ENCODE measurements at places on chromosomes 2 and 18. TPM values are rescaled to one million over a fixed set of nuclear protein-coding genes. Genes with fewer than 3 reads are reported as not detected.

AGXT gene
- total RNA-seq, result not detected

SULT1C4 gene
- total RNA-seq, result 2.1 TPM

CNGA3 gene
- not detected for total RNA-seq

ABCB11 gene
- not detected for total RNA-seq

PSTPIP2 gene
- 1.3 TPM for total RNA-seq

SP140L gene
- total RNA-seq, result 1.7 TPM

TMEM198 gene
- 25.6 TPM for total RNA-seq

GRCh38 chr2:96602330-96602823 lies 35.7 kb downstream of the KANSL3 start:
- H3K27me3 ChIP-seq, result no peaks in the 10 kb centered on the region
- peaks cover 50% of the 10 kb centered on the region for H3K36me3 ChIP-seq
- no peaks in the 10 kb centered on the region for H3K4me1 ChIP-seq

GRCh38 chr2:138059487-138060300 lies 95.4 kb downstream of the HNMT start:
- no peak overlapping the region for H3K4me3 ChIP-seq
- no peak for DNase-seq
- no peaks in the 10 kb centered on the region for H3K36me3 ChIP-seq
- H3K4me1 ChIP-seq, result no peaks in the 10 kb centered on the region
- no peaks in the 10 kb centered on the region for H3K27me3 ChIP-seq
- no peak overlapping the region for H3K27ac ChIP-seq

DNA sequence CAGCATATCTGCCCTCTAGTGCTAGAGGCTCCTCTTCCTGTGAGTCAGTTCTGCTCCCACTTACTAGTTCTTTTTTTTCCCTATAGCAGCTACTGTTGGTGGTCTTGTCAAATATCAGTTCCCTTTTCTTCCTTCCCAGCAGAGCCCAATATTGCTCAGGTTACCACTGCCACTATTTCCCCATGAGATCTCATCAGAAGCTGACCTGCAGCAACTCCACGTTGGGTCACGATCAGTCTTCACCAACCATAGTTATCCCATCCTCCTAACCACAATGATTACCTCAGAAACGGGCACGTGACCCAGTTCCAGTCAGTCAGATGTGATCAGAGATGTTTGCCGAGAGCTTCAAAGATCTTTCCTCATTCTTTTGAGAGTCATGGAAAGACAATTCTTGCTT lies 59.7 kb upstream of the CAPN13 start:
- no peaks in the 10 kb centered on the region for H3K27me3 ChIP-seq
- H3K27ac ChIP-seq, result no peak overlapping the region
- no peak for DNase-seq

DNA sequence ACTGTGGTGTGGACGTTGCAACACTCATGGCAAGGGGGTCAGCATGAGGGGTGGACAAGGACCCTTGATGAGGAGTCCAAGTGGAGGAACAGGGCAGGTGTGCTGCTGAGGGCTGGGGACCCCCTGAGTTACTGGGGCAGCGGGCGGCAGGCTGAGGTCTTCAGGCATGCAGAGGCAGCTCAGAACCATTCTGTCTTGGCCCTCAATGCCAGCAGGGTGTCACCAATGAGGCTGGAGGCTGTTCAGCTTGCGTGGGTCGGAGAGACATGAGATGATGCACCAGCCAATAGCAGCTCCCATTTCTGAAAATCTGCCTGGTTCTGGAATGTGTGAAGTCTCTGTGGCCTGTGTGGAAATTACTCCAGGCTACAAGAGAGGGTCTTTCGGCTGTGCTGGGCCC lies 105.4 kb downstream of the INHBB start:
- no peaks in the 10 kb centered on the region for H3K27me3 ChIP-seq
- no peak for DNase-seq
- H3K4me3 ChIP-seq, result no peak overlapping the region
- H3K4me1 ChIP-seq, result no peaks in the 10 kb centered on the region
- no peaks in the 10 kb centered on the region for H3K36me3 ChIP-seq
- H3K27ac ChIP-seq, result no peak overlapping the region

GRCh38 chr18:46716827-46717226 lies 40.0 kb downstream of the ST8SIA5 start:
- H3K36me3 ChIP-seq, result no peaks in the 10 kb centered on the region
- DNase-seq, result no peak
- H3K4me1 ChIP-seq, result no peaks in the 10 kb centered on the region
- H3K27me3 ChIP-seq, result no peaks in the 10 kb centered on the region

DNA sequence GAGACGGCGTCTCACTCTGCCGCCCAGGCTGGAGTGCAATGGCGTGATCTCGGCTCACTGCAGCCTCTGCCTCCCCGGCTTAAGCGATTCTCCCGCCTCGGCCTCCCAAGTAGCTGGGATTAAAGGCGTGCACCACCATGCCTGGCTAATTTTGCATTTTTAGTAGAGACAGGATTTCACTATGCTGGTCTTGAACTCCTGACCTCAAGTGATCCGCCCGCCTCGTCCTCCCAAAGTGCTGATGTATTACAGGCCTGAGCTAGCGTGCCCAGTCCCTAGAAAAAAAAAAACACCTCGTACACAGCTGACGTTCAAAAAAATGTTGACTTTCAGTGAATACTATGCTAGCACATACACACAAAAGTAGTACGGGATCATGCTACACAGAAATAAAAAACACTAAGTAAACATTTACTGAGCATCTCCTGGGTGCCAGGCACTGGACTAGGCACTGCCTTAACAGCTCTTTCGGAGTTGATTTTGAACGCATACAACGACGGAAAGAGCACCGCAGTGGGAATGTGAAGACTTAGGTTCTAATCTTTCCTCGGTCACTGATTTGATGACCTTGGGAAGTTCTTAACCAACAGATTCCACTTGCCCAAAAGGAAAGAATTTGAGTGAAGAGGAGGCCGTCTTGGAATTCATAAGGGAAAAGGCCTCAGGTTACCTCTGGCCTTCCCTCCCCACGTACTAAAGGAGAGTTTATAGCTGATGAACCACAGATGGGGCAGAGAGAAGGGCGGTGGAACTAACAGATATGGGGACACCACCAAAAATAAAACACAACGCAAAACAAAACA lies 1.1 kb downstream of the DNAJC27 start:
- no peaks in the 10 kb centered on the region for H3K27me3 ChIP-seq
- H3K4me1 ChIP-seq, result no peaks in the 10 kb centered on the region
- no peaks in the 10 kb centered on the region for H3K36me3 ChIP-seq
- peak; percentile 41 for DNase-seq
- peak overlapping the region; percentile 93 for H3K27ac ChIP-seq

DNA sequence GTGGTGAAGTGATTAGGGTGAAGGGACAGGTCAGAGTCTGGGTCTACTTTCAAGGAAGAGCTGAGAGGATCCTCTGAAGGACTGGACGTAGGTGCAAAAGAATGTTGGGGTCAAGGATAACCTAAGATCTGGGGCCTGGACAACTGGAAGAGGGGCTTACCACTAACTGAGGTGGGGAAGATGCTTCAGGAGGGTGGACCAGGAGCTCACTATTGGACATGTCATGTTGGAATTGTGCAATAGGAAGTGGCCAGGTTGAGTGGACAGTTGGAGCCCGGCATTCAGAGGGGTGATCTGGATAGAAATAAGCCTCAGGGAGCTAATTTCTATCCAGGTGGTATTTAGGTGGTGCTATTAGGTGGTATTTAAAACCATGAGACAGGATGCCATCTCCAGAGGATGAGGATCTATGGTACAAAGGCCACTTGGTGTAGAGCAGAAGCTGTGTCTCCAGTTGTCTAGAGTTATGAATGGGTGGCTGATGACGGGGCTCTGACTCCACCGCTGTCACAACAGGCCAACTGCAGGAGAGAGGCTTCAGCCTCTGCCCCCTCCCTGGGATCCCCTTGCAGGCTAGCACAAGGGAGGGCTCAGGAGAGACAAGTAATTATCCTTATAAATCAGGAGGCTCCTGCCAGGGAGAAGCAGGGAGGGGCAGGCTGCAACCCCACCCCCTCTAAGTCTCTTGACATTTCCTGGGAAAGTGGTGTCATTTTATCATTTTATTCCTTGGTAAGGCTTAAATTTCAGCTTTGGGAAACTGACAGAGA lies 158.0 kb downstream of the SMAD7 start:
- H3K4me3 ChIP-seq, result no peak overlapping the region
- H3K4me1 ChIP-seq, result no peaks in the 10 kb centered on the region
- H3K27me3 ChIP-seq, result no peaks in the 10 kb centered on the region
- DNase-seq, result no peak

GRCh38 chr2:172863341-172863740 lies 127.7 kb downstream of the RAPGEF4 start:
- H3K27me3 ChIP-seq, result no peaks in the 10 kb centered on the region
- no peak for DNase-seq
- peaks cover 9% of the 10 kb centered on the region for H3K4me1 ChIP-seq
- H3K36me3 ChIP-seq, result no peaks in the 10 kb centered on the region
- H3K27ac ChIP-seq, result no peak overlapping the region

DNA sequence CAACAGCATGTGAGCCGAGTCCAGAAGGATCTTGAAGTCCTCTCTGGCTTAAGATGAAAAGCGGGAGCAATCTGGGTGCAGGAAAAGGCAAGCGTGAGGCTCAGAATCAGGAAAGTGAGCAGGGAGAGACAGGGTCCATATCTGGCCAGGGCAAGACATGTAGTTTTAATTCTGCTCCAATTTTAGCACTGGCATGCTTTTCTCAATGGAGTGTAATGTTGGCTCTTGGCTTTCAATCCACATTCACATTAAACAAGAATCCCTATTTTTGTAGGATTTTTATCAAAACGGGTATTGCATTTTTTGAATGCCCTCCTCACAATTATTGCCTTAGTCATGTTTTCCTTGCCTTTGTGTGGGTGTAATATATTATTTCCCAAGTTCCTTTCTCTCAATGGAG lies 6.0 kb downstream of the SPATA3 start:
- no peaks in the 10 kb centered on the region for H3K36me3 ChIP-seq
- DNase-seq, result no peak
- no peaks in the 10 kb centered on the region for H3K4me1 ChIP-seq
- 0 out of 2 replicates have a peak, but pooled peaks cover 8% of the 10 kb centered on the region for H3K27me3 ChIP-seq

GRCh38 chr2:38296197-38296780 lies 80.8 kb downstream of the ATL2 start:
- no peak overlapping the region for H3K4me3 ChIP-seq
- H3K27ac ChIP-seq, result no peak overlapping the region
- no peaks in the 10 kb centered on the region for H3K27me3 ChIP-seq
- H3K36me3 ChIP-seq, result peaks cover 12% of the 10 kb centered on the region
- H3K4me1 ChIP-seq, result peaks cover 17% of the 10 kb centered on the region
- DNase-seq, result no peak

- no peaks in the 10 kb centered on the region for H3K27me3 ChIP-seq
- DNase-seq, result no peak
- peaks cover 8% of the 10 kb centered on the region for H3K36me3 ChIP-seq
- H3K4me3 ChIP-seq, result no peak overlapping the region
- no peaks in the 10 kb centered on the region for H3K4me1 ChIP-seq
Observed at GRCh38 chr2:32427672-32428610, 71.1 kb downstream of the BIRC6 start.

- DNase-seq, result peak; percentile 9
- no peaks in the 10 kb centered on the region for H3K36me3 ChIP-seq
- no peak overlapping the region for H3K27ac ChIP-seq
- no peaks in the 10 kb centered on the region for H3K27me3 ChIP-seq
- H3K4me1 ChIP-seq, result peaks cover 8% of the 10 kb centered on the region
Observed at GRCh38 chr18:57942493-57942892, 101.5 kb upstream of the NEDD4L start.

GRCh38 chr2:1026141-1026540 lies 75.5 kb downstream of the SNTG2 start:
- no peaks in the 10 kb centered on the region for H3K36me3 ChIP-seq
- no peaks in the 10 kb centered on the region for H3K27me3 ChIP-seq
- no peak overlapping the region for H3K27ac ChIP-seq
- no peak for DNase-seq
- H3K4me3 ChIP-seq, result no peak overlapping the region

DNA sequence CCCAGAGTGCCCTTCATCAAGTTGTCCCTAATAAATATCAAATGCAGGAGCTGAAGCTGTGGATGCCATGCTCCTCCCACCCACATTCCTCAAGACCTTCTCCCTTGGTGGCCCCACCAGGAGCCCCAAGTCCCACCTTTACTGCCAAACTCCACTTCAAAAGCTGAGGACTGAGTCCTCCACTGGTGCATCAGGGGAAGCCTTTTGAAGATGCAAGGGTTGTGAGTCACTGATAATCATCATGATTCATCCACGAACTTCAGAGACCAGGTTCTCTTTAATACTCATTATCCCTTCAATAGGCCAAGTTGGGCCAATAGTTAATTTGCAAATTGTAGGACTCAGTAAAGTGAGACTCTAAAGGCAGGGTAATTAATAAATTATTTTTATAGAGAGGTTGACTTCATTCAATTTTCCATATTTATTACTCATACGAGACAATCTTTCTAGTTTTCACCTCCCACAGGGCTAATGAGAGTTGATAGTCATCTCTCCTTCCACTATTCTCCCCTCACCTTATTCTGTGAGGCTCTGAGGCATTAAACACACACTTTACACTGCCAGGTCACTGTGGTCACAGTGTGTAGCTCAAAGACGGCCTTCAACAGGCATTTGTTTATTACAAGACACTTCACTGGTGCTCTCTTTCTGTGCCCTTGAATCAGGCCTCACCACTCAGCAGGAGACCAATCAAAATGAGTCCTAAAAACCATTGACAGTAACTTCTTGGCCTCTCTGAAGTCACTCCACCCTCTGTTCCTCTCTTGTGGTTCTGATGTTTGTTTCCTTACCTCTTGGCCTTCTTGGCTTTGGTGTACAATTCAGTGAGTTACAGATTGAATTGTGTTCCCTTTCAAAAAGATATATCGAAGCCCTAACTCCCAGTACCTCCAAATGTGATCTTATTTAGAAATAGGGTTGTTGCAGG lies 99.9 kb downstream of the TRIB2 start:
- no peak overlapping the region for H3K4me3 ChIP-seq
- no peaks in the 10 kb centered on the region for H3K27me3 ChIP-seq
- H3K36me3 ChIP-seq, result no peaks in the 10 kb centered on the region

GRCh38 chr2:211437396-211437795 lies 881.0 kb downstream of the CPS1 start:
- no peak overlapping the region for H3K27ac ChIP-seq
- no peak for DNase-seq
- no peaks in the 10 kb centered on the region for H3K27me3 ChIP-seq
- H3K4me3 ChIP-seq, result no peak overlapping the region
- no peaks in the 10 kb centered on the region for H3K36me3 ChIP-seq

- H3K4me3 ChIP-seq, result no peak overlapping the region
- no peak overlapping the region for H3K27ac ChIP-seq
- no peaks in the 10 kb centered on the region for H3K4me1 ChIP-seq
- H3K27me3 ChIP-seq, result no peaks in the 10 kb centered on the region
- H3K36me3 ChIP-seq, result no peaks in the 10 kb centered on the region
- DNase-seq, result no peak
Observed at GRCh38 chr2:9118383-9118960, 88.1 kb upstream of the ASAP2 start.

DNA sequence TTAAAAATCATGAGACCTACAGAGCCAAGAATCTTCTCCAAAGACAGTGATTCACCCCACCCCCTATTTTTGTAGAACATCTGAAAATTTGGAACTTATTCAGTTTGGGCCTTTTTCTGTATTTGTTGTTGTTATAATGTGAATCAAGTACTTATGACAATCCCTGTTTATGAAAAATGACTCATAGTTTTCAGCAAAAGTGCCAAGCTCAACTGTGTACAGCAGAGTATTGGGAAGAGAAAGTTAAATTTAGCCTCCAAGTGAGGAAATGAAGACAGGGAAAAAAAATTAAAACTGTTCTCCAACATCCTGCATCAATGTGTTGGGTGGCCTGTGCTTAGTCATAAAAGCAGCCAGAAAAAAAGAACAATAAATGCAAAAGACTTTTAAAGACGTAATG lies 46.2 kb downstream of the LRATD1 start:
- no peak overlapping the region for H3K27ac ChIP-seq
- H3K4me1 ChIP-seq, result no peaks in the 10 kb centered on the region
- H3K27me3 ChIP-seq, result no peaks in the 10 kb centered on the region

All from GM23338 (cell line).